ENCODE measurements at places on chromosomes 12 and 14. TPM values are rescaled to one million over a fixed set of nuclear protein-coding genes. Genes with fewer than 3 reads are reported as not detected.
A peak's percentile ranks its signal among the peaks of the same experiment; 100 is the strongest.

DNA sequence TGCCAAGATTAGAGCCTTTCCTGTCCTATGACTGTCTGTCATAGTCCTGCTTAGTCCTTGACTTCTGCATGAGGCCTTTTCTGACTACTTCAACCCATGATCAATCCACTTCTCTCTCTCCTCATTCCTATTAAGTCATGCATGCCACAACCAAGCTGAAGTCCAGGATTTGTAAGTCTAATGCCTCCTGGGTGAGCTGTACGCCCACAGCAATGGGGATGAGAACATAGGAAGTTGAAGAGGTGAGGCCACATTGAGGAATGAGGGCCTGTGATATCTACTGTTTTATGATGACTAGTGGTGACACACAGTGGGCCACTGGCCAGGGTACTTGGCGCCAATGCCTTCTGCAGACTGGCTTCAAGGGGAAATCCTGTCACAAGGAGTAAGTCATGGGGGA lies 994.1 kb upstream of the TMEM132C start:
- no peak for DNase-seq

DNA sequence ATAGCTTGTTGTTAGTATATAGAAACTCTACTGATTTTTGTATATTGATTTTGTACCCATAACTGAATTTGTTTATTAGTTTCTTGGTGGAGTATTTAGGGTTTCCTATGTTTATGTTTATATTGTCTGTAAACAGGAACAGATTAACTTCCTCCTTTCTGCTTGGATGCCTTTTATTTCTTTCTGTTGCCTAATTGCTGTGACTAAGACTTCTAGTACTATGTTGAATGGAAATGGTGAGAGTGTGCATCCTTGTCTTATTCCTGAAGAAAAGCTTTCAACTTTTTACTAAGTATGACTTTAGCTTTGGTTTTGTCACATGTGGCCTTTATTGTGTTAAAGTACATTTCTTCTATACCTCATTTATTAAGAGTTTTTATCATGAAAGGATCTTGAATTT lies 20.9 kb downstream of the FBXW8 start:
- DNase-seq, result no peak

DNA sequence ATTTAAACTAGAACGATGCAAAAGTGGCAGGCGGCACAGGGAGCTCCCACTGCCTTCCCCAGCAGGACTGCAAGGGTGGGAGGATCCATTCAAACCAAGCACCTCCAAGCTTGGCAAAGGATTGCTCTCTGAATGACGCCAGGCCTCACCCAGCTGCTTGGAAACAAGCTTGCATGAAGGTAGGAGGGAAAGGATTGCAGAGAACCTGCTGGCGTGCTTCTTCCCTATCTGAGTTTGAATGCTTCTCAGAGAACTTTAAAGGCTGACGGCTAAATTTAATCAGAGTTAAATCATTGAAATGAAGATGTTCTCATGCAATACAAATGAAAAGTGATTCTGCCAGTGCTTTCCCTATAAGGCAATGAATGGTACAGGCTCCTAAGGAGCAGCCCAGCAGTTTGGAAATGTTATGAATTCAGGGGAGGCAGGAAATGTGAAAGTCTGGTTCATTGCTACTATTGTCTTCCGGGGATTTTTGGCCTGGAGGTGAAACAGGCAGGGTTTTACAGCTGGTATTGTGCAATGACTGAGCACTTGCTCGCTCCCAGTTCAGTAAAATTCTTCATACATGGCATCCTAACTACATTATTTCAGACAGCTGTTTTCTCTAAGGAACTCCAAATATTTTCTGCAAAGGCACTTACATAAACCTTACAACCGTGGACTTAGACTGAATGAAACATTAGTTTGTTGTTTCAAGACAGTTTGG lies 31.9 kb upstream of the DUSP6 start:
- DNase-seq, result peak; percentile 77

Gene COCH
- 39.1 TPM for total RNA-seq

Gene PTCSC3
- not detected for total RNA-seq

DNA sequence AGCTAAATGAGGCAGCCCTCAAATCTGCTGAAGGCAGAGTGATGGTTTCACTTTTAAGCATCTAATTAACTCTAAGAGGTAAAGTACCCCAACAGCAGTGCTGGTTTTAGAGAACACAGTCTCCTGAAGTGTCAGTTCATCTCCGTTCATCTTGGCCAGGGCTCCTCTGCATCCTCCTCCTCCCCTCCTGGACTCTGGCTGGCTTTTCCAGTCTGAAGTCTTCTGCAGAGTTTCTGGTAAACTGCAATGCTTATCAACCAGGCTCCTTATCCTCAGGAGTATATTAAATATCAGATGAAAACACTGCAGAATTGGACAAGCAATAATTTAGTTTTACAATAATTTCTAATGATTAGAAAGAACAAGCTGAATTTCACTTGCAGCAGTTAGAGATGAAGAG lies 115.4 kb downstream of the GTF2A1 start:
- DNase-seq, result no peak

DNA sequence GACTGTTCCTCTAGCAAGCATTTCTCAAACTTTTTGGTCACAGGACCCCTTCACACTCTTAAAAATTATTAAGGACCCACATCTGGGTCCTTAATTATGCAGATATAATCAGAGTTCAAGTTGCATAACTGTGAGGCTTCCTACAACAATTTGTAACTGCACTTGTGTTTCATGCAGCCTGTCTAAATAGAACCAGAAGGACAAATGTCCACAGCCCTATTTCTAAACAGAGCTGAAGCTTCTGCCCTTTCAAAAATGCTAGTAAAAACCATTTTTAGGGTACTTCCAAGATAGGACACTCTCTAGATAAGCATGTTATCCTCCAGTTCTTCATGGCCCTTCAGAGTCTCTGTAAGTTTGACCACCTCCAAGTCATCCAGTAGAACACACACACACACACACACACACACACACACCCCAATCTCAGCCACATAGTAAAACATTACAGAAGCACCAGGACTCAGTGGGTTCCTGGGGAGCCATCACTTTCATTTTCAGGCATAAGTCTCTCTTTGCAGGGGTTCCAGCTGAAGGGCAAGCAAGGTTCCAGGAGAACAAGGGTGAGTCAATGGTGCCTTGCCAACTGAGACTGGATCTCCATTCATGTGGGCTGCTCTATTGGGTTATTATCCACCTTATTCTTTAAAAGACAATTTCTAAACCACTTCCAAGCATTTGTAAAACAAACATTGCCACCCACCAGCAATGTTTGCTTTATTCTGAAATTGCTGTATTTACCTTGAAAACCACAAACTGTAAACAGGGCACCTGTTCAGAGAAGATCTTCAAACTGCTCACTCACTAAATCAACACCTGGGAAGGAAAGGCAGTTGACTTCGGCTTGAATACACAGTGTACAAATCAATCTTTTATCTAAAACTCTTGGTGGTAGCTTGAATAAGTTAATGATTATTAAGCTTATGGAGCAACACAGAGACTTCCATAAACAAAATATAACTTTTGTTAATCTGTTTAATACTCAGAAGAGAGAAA lies 64.1 kb downstream of the ITPR2 start:
- DNase-seq, result no peak

Gene ST8SIA1
- total RNA-seq, result 29.6 TPM

- no peak for DNase-seq
These were observed 43.9 kb upstream of the CTDSP2 start for GRCh38 chr12:57890191-57891115.

DNA sequence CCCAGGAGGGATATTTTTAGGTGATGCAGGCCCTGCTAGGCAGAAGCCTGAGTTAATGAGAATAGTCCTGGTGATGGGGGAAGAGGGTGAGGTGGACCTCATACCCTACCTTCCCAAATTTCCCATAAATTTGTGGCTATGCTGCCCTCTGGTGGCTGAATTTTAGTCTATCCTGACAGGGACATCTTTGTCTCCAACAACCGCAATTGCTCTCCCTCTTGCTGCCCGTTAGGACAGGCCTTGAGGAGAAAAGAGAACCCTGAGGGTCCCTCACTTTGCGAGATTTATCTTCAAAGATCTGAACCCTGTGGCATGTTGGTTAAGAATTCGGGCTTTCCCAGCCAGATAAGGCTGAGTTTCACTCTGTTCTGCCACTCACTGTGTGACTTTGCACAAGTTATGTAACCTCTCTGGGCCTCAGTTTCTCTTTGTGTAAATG lies 9.8 kb upstream of the ZNF385A start:
- peak; percentile 31 for DNase-seq

DNA sequence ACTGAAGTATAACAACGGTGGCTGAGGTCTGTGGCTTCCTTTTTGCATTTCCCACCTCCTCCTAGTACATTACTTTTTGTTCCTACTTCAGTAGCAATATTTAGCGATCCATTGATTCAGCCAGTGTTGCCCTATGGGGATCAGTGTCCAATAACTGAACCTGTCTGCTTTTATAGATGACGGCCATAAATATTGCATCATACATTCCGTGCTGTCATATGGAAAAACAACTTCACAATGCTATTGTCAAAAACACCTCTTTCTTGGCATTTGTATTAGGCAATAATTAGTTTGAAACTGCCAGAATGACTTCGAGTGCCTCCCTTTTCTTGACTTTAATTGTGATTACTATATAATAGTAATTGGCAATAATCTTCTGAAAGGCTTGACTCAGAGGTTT lies 149.5 kb downstream of the PRIMA1 start:
- no peak for DNase-seq

Data from occipital lobe (tissue), 3 donors.